ENCODE measurements at places on chromosomes 12 and 14. TPM values are rescaled to one million over a fixed set of nuclear protein-coding genes. Genes with fewer than 3 reads are reported as not detected.

WNT5B gene
- total RNA-seq = 2.3 TPM

MON2 gene
- 73.0 TPM for total RNA-seq

SRRM4 gene
- not detected for total RNA-seq

GRCh38 chr14:71933001-71933587 lies 865 bp downstream of the RGS6 start:
- H3K27me3 ChIP-seq = no peaks in the 10 kb centered on the region
- no peak for DNase-seq
- H3K27ac ChIP-seq = no peak overlapping the region
- no peaks in the 10 kb centered on the region for H3K4me1 ChIP-seq
- peak overlapping the region; percentile 40 for H3K4me3 ChIP-seq

HCAR1 gene
- total RNA-seq = not detected

DNA sequence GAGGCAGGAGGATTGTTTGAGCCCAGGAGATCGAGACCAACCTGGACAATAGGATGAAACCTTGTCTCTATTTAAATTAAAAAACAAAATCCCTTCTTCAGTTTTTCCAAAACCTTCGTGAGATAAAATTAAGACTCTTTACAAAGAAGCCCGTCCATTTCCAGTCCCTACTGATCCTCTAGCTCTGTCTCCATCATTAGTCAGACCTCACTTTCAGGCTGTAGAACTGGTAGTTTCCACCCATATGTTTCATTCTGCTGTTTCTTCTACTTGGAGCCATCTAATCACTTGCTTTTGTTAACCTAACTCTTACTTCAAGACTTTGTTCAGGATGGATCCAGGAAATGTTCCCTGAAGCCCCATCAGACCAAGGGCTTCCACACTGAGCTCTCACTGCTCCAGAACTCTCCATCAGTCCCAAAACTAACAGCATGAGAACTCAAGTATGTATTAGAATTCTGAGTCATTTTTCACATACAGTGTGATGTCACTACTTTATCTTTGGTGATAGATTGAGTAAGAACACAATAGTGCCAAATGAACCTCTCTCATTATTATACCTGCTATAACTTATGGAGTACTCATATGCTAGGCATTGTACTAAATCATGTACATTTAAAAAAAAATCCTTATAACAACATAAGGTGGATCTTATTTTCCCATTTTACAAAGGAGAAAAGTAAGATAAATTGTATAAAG lies 90.8 kb downstream of the PRICKLE1 start:
- no peaks in the 10 kb centered on the region for H3K4me1 ChIP-seq
- no peaks in the 10 kb centered on the region for H3K27me3 ChIP-seq
- H3K4me3 ChIP-seq = no peak overlapping the region

ADAM21 gene
- total RNA-seq = 0.14 TPM
